ENCODE measurements at places on chromosomes 3 and 15.

GRCh38 chr3:54139630-54140029 lies 17.3 kb downstream of the CACNA2D3 start:
- H3K27ac ChIP-seq: no peak overlapping the region
- no peaks in the 10 kb centered on the region for H3K36me3 ChIP-seq
- no peak for DNase-seq
- no peak overlapping the region for H3K4me3 ChIP-seq

- peaks cover 10% of the 10 kb centered on the region for H3K4me1 ChIP-seq
- no peaks in the 10 kb centered on the region for H3K27me3 ChIP-seq
- no peaks in the 10 kb centered on the region for H3K36me3 ChIP-seq
- H3K27ac ChIP-seq: no peak overlapping the region
- H3K4me3 ChIP-seq: no peak overlapping the region
Observed at GRCh38 chr3:46627078-46627477, 14.8 kb downstream of the FAM240A start.

GRCh38 chr3:125381314-125381713 lies 6.2 kb upstream of the ZNF148 start:
- H3K36me3 ChIP-seq: no peaks in the 10 kb centered on the region
- H3K4me3 ChIP-seq: no peak overlapping the region
- H3K4me1 ChIP-seq: no peaks in the 10 kb centered on the region
- no peaks in the 10 kb centered on the region for H3K27me3 ChIP-seq

- no peak for DNase-seq
- H3K4me3 ChIP-seq: peak overlapping the region; percentile 3
- peaks cover 8% of the 10 kb centered on the region for H3K27me3 ChIP-seq
- H3K27ac ChIP-seq: no peak overlapping the region
Observed at GRCh38 chr3:50333744-50334328, 5.8 kb upstream of the TUSC2 start.

DNA sequence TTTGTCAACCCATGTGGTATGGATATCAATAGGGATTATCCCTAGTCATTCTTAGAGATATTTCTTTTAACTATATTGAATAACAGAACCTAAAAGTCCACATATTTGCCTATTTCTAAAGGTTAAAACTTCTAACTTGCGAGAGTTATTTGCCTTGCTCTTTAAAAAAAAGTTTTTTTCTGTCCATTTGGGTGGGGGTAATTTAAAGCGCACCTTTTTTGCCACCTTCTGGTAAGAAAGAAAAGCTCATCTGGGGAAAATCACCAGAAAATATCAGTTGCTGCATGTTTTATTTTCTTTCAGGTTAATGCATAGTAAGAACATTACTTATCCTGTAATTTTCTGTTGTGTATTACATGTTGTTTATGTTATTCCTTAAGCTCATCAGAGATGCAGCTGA lies 242.0 kb upstream of the GOLGA6L4 start:
- H3K27me3 ChIP-seq: no peaks in the 10 kb centered on the region
- H3K4me3 ChIP-seq: no peak overlapping the region
- no peak overlapping the region for H3K27ac ChIP-seq
- no peaks in the 10 kb centered on the region for H3K4me1 ChIP-seq
- no peak for DNase-seq
